ENCODE measurements at places on chromosomes 2 and 18.

GRCh38 chr2:149611100-149611820, 23.7 kb upstream of the MMADHC start:
- no peaks in the 10 kb centered on the region for H3K36me3 ChIP-seq
- no peaks in the 10 kb centered on the region for H3K4me1 ChIP-seq
- no peak for DNase-seq
- H3K4me3 ChIP-seq = no peak overlapping the region
- no peak overlapping the region for H3K27ac ChIP-seq

DNA sequence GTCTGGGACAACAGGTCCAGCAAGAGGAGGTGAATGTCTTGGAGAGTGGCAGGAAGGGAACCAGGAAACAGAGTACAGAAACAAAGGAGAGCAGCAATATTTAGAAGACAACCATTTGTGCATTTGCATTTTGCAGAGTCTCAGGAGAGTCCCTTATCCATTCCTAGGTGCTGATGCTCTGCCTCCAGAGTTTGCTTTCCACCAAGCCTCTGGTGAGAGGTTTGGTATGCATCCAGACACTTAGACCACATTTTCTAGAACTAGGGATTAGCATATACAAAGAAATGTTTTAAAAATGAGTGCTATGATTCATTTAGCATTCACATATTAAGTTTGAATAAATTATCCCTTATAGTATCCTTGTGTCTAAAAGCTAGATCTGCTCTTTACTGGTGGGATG, 18.5 kb upstream of the LRATD1 start:
- no peak overlapping the region for H3K27ac ChIP-seq
- no peaks in the 10 kb centered on the region for H3K4me1 ChIP-seq
- H3K4me3 ChIP-seq = no peak overlapping the region

GRCh38 chr2:43986600-43986999, 9.2 kb downstream of the LRPPRC start:
- no peak overlapping the region for H3K27ac ChIP-seq
- no peaks in the 10 kb centered on the region for H3K4me1 ChIP-seq
- H3K4me3 ChIP-seq = no peak overlapping the region

DNA sequence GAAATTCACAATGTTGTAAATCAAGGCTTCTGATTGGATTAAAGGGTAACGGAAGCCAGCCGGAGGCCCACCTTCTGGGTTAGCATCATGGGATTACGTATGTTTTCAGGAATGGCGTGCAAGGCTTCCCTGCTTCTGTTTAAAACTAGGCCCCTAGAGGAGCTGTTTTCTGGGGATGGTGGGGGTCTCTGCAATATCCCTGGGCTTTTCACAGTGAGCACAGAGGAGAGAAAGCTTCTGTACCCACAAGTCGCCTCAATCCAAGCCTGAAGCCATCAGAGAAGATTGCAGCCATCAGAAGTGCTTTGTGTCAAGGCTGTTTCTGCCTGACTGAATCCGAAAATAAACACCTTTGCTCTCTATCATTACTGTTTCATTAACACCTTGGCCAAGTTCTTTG, 226.9 kb upstream of the SMIM21 start:
- DNase-seq = no peak
- no peaks in the 10 kb centered on the region for H3K4me1 ChIP-seq
- H3K4me3 ChIP-seq = no peak overlapping the region
- H3K27ac ChIP-seq = no peak overlapping the region
- H3K27me3 ChIP-seq = no peaks in the 10 kb centered on the region
- H3K36me3 ChIP-seq = no peaks in the 10 kb centered on the region

GRCh38 chr2:217086718-217087117, 226.9 kb upstream of the TNP1 start:
- DNase-seq = no peak
- H3K4me3 ChIP-seq = no peak overlapping the region
- H3K27ac ChIP-seq = no peak overlapping the region
- H3K27me3 ChIP-seq = no peaks in the 10 kb centered on the region

DNA sequence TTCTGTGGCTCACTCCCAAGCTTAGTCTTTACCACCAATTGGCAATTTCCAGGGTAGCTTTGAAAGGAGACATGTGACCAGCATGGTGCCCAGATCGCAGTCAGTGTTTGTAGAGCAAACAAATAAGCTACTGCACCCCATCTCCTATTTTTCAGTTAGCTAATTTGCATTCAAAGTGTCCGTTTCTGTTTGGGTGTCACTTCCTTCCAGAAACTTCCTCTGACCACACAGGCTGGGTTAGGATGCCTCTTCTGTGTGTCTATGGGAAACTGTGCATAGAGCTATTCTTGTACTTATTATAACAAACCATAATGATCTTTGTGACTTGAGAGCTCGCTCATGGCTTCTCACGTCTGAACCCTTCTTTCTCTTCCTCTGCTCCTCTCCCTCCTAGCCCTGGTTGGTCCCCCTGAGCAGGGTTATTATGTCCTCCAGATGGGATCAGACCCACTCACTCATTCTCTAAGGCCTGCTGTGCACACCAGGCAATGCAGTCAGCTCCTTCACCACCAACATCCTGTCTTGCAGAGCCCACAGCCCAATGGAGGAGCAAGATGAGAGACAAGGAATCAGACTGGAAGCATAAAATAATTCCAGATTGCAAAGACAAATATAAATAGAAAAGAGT, 101.2 kb upstream of the ALK start:
- H3K27me3 ChIP-seq = no peaks in the 10 kb centered on the region
- no peak overlapping the region for H3K27ac ChIP-seq
- H3K36me3 ChIP-seq = no peaks in the 10 kb centered on the region
- H3K4me3 ChIP-seq = no peak overlapping the region

DNA sequence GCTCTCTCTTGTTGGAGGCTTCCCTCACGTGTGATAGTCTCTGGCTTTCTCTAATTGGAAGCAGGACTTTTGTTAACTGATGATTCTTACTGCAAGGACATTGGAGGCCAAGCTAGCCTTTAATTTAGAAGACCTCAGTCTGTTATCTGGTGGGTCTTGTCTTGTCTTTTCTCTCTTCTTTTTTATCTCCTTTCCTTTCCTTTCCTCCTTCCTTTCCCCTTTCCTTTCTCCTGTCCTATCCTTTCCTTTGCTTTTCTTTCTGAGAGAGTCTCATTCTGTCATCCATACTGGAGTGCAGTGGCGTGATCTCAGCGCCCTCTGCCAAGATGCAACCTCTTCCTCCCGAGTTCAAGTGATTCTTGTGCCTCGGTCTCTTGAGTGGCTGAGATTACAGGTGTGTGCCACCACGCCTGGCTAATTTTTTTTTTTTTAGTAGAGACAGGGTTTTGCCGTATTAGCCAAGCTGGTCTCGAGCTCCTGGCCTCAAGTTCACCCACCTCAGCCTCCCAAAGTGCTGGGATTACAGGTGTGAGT, 18.1 kb downstream of the CCNYL1 start:
- no peaks in the 10 kb centered on the region for H3K27me3 ChIP-seq
- no peaks in the 10 kb centered on the region for H3K4me1 ChIP-seq
- peaks cover 5% of the 10 kb centered on the region for H3K36me3 ChIP-seq
- no peak overlapping the region for H3K27ac ChIP-seq
- H3K4me3 ChIP-seq = no peak overlapping the region
- no peak for DNase-seq

GRCh38 chr2:168577885-168578284, 121.8 kb downstream of the CERS6 start:
- DNase-seq = no peak
- no peaks in the 10 kb centered on the region for H3K4me1 ChIP-seq
- H3K4me3 ChIP-seq = no peak overlapping the region
- no peaks in the 10 kb centered on the region for H3K36me3 ChIP-seq

DNA sequence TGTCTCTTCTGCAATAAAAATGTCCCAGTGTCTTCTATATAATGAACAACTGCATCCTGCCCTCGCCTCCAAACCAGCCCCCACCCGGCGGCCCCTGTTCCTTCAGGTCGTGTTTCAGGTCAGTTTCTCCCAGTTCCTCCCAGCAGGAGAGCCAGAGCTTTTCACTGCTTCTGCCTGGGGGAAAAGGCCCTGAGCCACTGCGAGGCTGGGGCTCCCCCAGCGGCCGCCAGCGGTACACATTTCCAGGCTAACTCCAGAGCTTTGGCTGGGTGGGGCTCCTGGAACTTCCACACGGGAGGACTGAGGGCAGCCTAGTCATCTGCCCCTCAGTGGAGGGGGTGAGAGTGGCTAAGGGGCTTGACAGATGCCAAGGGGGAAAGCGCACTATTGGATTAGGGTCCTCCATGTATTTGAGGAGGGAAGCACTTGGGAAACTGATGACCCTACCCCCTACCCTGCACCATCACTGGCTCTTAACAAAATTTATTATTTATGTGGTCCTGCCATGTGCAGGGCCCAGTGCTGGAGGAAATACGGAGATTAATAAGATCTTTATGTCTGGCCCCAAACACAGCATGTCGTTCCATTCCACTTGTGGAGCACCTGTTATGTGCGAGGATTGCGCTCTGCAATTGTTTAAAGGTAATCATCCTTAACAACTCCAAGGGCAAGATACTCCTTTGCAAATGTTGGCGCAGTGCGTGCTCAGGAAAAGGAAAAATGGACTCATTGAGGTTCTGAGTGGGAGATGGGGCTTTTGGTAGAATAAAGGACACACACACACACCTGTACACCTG, 17.3 kb upstream of the CYS1 start:
- H3K36me3 ChIP-seq = no peaks in the 10 kb centered on the region
- H3K27me3 ChIP-seq = no peaks in the 10 kb centered on the region
- H3K4me1 ChIP-seq = no peaks in the 10 kb centered on the region
- no peak overlapping the region for H3K4me3 ChIP-seq

DNA sequence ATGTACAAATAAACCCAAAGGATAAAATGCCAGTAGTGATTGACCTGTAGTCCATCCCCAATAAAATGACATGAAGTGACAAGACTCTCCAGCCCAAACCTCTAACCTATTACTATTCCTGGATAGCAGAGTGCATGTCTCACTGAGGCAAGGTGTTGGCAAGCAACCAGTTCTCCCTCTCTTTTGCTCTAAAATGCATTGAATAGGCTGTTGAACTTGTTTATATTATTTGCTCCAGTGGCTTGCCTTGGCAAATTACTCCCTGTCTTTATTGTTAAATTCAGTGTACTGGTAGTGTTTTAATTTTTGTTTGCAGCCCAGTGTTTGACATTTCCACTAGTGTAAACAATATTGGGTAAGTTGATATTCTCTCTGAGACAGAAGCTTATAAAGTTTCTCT, 70.5 kb downstream of the CSRNP3 start:
- H3K36me3 ChIP-seq = no peaks in the 10 kb centered on the region
- H3K27me3 ChIP-seq = no peaks in the 10 kb centered on the region
- no peaks in the 10 kb centered on the region for H3K4me1 ChIP-seq
- H3K27ac ChIP-seq = no peak overlapping the region

- no peak overlapping the region for H3K4me3 ChIP-seq
- H3K27ac ChIP-seq = peak overlapping the region; percentile 81
- no peak for DNase-seq
- no peaks in the 10 kb centered on the region for H3K36me3 ChIP-seq
- peaks cover 5% of the 10 kb centered on the region for H3K4me1 ChIP-seq
- H3K27me3 ChIP-seq = no peaks in the 10 kb centered on the region
These were observed 52.4 kb downstream of the LIMS1 start for GRCh38 chr2:108586631-108587030.

DNA sequence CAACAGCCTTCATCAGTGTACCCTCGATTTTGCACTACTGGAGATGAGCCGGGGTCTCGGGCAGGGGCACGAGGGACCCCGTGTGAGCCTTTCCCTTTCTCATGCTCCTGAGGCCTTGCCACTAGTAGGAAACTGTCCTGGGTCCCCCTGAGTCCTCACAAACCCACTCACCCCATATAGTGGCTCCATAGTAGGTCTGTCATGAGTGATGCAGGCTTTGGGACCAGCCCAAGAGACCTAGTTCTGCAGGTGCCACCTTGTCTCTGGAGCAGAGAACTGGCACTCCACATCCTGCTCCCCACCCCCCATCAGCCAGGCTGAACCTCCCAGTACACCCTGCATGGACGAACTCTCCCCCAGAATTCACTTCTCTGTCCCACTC, 187.1 kb downstream of the SMAD7 start:
- no peak overlapping the region for H3K27ac ChIP-seq
- peaks cover 7% of the 10 kb centered on the region for H3K4me1 ChIP-seq
- no peaks in the 10 kb centered on the region for H3K27me3 ChIP-seq
- no peak for DNase-seq
- H3K4me3 ChIP-seq = no peak overlapping the region

DNA sequence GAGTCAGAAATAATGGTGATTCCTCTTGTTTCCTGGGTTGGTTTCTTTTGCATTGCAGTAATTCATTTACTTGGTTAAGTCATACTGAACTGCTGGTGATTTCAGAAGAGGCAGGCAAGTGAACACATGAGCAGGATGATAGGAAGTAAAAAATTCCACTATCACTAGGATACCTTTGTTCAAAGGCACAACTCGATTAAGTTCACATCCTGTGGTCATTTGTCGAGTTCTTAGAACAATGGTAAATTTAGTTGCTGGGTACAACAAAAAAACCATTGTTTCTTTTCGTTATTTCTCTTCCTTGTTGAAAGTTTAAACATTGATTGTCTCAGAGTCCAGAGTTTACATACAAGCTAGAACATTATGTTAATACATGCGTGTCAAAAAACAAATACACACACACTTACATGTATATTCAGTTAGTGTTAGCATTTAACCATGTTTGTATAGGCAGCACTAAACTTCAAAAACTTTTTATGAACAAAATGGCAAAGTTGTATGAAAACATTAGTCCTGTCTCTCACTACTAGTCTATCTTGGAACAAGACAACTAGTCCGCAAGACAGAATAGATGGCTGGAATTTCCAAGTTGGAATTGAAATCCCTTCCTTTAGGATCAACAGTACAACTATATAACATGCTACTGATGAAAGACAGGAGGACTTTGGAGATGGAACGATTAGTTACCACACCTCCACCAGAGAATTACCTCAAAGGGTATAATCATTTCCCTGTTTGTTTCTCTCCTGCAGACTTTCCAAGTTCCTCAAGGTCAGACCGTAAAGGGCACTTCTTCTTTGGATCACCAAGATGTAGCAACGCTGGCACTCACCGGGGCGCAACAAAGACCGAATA, 26.2 kb downstream of the STK39 start:
- no peaks in the 10 kb centered on the region for H3K36me3 ChIP-seq
- H3K27me3 ChIP-seq = no peaks in the 10 kb centered on the region
- DNase-seq = no peak
- H3K27ac ChIP-seq = no peak overlapping the region
- no peaks in the 10 kb centered on the region for H3K4me1 ChIP-seq

- no peaks in the 10 kb centered on the region for H3K27me3 ChIP-seq
- H3K36me3 ChIP-seq = peaks cover 5% of the 10 kb centered on the region
- H3K27ac ChIP-seq = no peak overlapping the region
- H3K4me1 ChIP-seq = no peaks in the 10 kb centered on the region
- H3K4me3 ChIP-seq = no peak overlapping the region
- no peak for DNase-seq
These were observed 14.2 kb upstream of the CLASP1 start for GRCh38 chr2:121663434-121663833.

Data from ascending aorta (tissue), 2 donors.